ENCODE measurements at places on chromosomes 12 and 14.

GRCh38 chr12:42696406-42697149 lies 107.0 kb upstream of the PRICKLE1 start:
- DNase-seq: peak; percentile 48

GRCh38 chr12:122467983-122468382 lies 32.7 kb downstream of the ZCCHC8 start:
- DNase-seq: no peak

GRCh38 chr14:32552766-32553165 lies 223.7 kb downstream of the AKAP6 start:
- no peak for DNase-seq

- no peak for DNase-seq
Measured at GRCh38 chr12:11797317-11797913, 147.9 kb downstream of the ETV6 start.

DNA sequence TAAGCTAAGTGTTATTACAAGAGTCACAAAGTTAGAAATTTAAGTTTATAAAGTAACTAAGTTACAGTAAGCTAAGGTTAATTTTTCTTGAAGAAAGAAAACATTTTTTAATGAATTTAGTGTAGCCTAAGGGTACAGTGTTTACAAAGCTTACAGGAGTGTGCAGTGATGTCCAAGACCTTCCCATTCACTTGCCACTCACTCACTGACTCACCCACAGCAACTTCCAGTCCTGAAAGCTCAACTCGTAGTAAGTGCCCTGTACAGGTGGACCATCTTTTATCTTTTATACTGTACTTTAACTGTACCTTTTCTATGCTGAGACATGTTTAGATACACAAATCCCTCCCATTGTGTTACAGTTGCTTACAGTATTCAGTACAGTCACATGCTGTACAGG lies 60.9 kb upstream of the TMEM263 start:
- no peak for DNase-seq

- DNase-seq: no peak
Measured at GRCh38 chr12:41486718-41487117, 298.6 kb downstream of the PDZRN4 start.

- no peak for DNase-seq
Measured at GRCh38 chr12:72033991-72034390, 95.3 kb downstream of the TPH2 start.

GRCh38 chr14:51957950-51958349 lies 31.4 kb upstream of the RTRAF start:
- peak; percentile 11 for DNase-seq

DNA sequence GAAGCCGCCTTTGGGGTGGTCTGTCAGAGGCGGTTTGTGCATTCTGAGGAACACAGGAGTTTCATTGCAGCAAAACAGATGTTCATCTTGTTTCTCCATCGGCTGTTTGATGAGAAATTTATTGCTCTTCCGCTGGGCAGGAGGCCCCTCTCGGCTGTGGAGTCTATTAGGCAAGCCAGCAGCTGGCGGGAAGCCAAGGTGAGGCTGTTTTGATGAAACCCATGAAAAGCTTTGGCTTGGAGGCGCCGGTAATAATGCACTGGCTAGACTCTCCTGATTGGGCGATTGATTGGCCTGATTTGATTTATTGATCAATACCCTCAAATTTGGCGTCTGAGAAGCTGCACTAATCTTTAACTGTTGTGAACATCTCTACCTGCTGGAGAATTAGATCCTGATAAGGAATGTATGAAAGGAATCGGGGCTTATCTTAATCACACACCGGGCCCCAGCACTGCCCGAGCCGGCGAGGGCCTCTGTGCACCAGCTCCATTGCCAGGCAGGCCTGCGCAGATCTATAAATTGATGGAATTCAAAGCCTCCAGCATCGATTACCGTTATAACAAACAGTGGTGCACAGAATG lies 187.7 kb downstream of the PHETA1 start:
- DNase-seq: peak; percentile 1

DNA sequence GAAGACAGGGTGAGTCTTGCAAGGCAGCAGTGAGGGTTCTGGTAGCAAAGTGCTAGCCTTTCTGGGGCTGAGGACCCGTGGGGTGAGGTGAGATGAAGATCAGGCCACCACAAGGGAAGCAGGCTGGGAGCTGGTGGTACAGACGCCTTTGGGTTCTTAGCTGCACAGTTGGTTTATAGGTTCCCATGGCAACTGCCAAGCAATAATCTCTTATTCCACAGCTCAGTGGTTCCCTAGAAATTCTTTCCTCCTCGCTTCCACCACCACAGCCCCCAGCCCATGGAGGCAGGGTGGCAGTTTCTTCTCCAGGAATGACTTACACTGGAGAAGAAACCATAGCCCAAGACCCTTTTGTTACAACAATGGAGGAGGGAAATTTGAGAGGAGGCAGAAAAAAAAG lies 82.1 kb downstream of the CMKLR1 start:
- DNase-seq: no peak

- peak; percentile 28 for DNase-seq
Measured at GRCh38 chr14:70317969-70318634, 41.4 kb downstream of the COX16 start.

GRCh38 chr14:99055816-99056215 lies 216.2 kb downstream of the BCL11B start:
- DNase-seq: no peak

- no peak for DNase-seq
Measured at GRCh38 chr12:57993030-57993429, 51.7 kb downstream of the ATP23 start.

GRCh38 chr12:89686311-89686710 lies 22.3 kb downstream of the ATP2B1 start:
- DNase-seq: no peak

- DNase-seq: no peak
Measured at GRCh38 chr14:105538481-105539049, 12.2 kb downstream of the TMEM121 start.

GRCh38 chr12:9699269-9699897 lies 29.9 kb downstream of the CLEC2D start:
- DNase-seq: no peak

DNA sequence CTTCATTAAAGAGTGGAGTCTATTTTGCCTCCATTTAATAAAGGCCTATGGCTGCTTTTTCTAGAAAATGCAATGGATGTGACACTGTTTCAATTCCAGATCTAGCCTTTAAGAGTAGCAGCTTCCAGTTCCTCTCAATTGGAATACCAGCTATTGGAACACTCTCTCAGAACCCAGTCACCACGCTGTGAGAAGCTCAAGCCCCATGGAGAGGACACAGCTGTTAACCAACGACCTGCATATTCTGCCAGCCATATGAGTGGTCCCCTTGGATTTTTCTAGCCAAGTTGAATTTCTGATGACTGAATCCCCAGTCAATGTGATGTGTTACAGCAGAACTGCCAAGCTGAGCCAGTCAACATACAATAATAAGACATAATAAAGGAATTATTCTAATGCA lies 131.8 kb downstream of the TMTC3 start:
- DNase-seq: no peak

DNA sequence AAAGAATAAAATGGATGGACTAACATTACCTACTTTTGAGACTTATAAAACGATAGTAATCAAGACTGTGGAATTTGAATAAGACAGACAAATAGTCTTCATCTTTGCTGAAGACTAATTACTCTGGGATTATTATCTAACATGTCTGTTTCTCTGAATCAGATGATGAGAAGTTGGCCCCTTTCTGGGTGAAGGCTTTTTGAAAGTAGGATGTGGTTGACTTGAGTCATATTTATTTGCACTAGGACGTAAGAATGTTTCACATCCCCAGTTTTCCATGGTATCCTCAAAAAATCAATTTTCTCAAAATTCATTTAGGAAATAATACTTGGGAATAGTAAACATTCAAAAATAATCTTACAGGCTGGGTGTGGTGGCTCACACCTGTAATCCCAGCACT lies 31.8 kb downstream of the PKP2 start:
- DNase-seq: no peak

- no peak for DNase-seq
Measured at GRCh38 chr12:104809706-104810385, 148.2 kb downstream of the SLC41A2 start.

GRCh38 chr12:104201238-104202001 lies 14.2 kb upstream of the TXNRD1 start:
- no peak for DNase-seq
